Hematopoietic multipotent progenitor cell treated with erythropoietin and hydrocortisone succinate and interleukin-3 and kit ligand, for 4 days (in vitro differentiated cells): ENCODE measurements at places on chromosomes 3 and 15.

- no peak for DNase-seq
Measured at GRCh38 chr3:150203273-150203672, 204.8 kb upstream of the TSC22D2 start.

DNA sequence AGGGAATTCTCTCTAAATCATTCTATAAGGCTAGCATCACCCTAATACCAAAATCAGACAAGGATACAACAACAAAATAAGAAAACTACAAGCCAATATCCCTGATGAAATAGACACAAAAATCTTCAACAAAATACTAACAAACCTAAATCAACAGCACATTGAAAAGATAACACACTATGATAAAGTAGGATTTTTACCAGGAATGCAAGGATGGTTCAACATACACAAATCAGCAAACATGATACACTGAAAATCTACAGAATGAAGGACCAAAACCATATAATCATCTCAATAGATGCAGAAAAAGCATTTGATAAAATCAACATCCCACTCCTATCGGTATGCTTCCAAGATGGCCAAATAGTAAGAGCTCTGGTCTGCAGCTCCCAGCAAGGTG is 39.5 kb downstream of the ALDH1A2 start:
- DNase-seq = no peak

DNA sequence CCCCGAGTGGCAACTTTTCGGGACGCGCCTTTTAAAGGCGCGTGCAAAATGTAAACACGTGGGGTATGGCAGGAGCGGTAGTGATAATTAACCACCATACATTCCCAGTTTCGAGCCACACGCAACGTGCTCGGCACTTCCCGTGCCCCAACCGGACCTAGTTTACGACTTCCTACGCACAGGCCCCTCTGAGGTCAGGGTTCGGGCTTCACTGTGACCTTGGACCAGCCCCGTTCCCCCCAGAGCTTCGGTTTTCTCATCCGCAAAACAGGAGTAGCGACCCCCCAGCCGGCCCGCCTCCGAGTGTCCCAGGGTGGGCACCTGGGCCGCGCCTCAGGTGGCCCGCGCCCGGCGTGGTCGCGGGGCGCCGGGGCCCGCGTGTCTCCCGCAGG is 451 bp downstream of the CHCHD4 start:
- peak; percentile 93 for DNase-seq

GRCh38 chr3:42106646-42107045 is 15.5 kb downstream of the TRAK1 start:
- DNase-seq = no peak

DNA sequence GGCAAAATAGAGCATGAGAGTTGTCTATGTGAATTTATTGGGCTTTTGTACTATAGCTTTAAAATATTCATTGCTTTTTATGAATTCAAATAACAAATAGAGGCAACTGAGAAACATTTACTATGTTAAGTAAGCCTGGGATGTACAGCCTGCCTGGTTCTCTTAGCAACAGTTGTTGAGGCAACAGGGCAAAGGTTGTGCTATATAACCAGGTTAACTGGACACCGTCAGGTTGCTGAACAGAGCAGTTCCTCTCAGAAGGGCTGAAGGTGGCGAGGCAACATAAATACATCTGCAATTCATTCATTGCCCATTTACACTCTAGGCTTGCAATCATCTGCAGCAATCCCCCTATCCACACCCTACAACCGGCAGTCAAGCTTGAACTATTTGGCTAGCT is 78.2 kb downstream of the GTF2E1 start:
- DNase-seq = no peak

GRCh38 chr3:162632672-162633071 is 1136.1 kb downstream of the OTOL1 start:
- DNase-seq = no peak

DNA sequence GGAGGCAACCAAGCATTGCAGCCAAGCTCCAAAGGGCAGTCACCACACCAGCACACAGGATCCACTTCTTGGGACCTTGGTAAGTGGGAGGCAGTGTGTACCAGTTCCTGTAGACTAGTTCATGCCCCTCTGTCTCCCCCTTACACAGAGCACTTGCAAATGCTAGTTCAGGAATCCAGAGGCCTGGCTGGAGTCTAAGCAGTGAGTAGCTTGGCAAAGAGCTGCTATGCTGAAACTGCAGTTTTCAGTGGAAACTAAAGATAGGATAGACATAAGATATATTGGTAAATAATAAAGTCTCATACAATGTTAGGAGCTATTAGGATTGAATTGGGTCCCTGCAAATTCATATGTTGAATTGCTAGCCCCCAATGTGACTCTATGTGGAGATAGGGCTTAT is 13.9 kb upstream of the SLC41A3 start:
- no peak for DNase-seq

- DNase-seq = no peak
Measured at GRCh38 chr3:66592016-66592761, 91.4 kb upstream of the LRIG1 start.

DNA sequence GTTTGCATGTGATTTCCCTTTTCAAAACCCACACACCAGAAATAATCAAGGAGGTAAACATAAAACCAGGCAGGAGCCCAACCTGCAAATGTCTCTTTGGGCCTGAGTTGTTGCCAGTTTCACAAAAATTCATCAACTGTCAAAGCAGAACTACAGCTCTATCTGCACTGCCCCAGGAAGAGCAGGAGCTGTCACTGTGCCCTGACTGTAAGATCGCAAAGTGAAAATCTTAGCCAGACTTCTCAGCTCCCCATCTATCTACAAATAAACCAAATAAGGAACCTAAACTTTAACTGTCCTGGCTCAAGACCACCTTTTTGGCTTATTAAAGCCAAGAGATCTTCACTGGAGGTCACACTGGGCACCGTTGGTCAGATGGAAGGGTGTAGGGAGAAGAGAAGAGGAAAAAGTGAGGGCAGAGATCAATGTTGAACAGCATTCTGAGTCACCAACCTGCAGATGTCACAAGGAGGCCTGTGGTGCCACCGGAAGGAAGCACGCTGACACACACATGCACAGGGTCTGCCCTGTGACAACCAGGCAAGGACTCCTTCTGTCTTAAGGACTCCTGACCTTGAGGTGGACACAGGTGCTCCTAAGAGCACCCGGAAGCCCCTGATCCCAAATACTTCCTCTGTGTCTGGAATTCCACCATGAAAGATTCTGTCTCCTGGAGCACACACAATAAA is 58.7 kb downstream of the RPN1 start:
- DNase-seq = peak; percentile 89

DNA sequence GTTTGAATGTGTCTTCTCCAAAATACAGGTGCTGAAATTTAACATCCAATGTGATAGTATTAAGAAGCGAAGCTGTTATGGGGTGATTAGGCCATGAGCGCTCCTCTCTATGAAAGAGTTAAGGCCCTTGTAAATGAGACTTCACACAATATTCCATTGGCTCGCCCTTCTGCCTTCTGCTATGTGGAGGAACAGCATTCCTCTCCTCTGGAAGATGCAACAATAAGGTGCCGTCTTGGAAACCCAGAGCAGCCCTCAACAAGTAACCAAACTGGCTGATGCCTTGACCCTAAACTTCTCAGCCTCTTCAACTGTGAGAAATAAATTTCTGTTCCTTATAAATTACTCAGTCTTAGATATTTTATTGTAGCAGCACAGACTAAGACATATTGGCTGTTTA is 874.6 kb downstream of the ROBO1 start:
- DNase-seq = no peak

DNA sequence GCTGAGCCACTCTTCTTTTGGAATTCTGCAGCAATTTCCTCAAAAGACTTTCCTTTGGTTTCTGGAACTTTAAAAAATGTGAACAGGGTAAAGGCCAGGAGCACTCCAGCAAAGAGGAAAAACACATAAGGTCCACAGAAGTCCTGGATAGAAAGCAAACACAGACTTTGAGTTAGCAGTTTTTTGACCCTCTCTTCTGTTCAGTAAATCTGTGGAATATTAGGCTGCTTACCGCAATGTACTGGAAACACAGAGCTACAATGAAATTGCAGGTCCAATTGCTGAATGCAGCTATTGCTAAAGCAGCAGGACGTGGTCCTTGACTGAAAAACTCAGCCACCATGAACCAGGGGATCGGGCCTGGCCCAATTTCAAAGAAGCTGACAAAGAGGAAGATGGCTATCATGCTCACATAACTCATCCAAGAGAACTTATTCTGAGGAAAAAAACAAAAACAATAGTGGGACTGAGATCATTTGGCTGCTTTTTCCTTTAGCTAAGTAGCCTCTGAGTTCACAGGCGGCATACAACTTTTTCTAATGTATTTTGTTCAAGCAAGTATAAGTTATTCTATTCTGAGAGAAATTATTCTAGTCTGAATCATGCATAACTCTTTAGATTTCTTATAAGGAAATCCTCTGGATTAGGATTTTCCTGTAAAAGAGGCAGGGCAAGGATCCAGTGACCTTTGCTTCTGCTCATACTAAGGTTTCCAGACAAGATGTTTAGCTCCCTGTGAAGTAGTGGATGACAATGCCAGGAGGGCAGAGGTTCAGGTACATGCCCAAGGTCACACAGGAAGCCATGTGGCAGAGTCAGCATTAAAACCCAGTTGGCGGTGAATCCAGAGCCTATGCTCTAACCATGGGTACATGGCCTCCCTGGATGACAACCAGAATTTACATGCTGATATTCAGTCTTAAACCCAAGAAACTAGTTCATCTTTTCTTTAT is 28.3 kb downstream of the SLC2A2 start:
- DNase-seq = no peak

GRCh38 chr3:33313331-33313730 is 36.1 kb downstream of the FBXL2 start:
- no peak for DNase-seq

DNA sequence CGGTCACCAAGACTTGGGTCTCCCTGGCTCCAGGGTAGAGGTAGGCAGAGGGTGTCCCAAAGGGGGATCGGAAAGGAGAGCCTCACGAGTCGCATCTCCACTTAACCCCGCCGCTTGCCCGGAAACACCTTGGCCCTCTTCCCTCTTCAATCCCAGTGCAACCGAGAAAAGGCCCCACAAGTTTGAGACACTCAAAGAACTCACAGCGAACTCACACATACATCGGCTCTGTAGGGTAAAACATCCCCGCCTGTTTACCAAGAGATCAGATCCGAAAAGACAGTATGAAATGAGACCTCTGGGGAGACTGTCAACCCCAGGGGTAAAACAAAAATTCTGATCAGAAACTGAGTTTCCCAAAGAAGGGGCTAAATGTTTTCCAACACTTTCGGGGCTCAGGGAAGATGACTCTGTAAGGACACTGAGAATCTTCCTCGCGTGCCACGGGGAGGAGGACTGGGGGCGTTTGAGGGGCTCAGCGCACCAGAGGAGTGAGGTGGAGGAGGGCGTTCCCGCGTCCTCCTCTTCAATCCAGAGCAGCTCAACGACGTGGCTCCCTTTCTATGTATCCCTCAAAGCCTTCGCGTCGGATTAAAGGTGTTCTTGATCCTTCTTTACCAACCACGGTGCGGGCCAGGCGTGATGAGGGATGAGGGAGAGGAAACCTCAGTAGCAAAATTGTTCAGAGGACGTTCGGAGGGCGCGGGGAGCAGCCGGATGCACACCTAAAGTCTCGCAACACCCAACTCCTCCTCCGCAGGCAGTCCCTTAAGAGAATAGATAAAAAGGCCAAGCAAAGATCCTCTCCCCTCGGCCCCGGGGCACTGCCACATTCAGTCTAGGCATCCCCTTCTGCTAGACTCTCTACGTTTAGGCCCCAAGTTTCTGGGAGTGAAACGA is 3.7 kb downstream of the WNT5A start:
- DNase-seq = no peak

DNA sequence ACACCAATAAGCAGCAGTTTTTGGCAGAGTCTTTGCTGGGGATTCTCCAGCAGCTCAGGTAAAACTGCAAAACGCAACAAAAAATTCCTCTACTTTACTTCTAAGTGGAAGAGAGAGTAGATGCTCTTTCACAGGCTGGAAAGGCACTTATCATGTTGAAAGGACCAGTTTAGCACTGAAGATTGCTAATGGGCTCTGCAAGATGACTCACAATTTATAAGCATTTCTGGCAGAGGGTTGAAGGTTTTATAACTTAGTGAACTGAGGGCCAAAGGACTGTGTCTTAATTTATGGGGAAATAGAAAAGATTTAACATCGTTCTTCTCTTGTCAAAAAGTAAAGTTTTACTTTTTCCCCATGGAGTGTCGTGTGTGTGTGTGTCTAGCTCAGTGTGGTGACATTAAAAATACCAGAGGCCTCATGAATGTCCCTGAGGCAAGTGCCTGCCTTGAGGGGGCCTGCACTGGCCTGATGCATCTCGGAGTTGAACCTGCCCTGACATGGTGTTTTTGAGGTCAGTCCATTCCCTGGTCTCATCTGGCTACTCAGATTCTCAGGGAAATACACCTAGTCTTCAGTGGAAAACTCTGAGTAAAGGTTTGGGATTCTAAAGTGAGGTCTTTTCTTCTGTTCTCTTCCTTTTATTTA is 1092.0 kb downstream of the NAALADL2 start:
- DNase-seq = no peak

DNA sequence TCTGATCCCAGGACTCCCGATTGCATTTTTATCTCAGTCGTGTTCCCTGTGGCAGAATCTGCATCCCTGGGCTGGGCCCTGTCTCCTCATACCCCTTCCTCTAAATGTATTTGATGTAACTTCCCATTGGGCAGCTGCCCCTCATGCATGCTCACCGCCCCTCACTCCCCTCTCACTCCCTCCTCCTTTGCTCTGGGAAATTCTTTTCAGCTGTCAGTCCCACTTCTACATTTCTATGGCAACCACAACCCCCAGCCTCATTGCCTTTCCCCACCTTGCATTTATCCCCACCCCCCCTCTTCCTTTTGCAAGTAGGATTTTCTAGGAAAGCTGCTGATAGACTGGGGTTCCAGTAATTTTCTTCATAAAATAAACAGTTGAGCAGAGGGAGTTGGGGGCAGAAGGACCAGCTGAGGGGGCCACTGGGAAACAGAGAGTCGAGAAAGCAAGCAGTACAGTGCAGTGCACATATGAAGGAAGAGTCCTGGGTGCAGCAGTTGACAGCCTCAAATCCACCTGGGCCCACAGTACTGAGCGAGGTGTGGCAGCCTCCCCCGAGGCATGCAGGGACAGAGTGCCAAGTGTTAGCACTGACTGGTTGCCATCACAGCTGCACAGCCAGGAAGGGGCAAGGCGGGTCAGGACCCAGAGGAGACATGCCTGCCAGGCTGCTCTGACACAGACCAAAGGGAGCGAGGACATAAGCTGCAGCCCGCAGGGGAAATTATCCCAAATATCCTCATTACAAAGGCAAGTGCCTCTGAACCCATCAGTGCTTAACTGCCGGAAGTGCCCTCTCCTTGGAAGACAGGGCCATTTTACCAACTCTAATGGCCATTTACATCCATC is 476.3 kb downstream of the EPHB1 start:
- no peak for DNase-seq
